ENCODE measurements at places on chromosomes 4 and X. TPM values are rescaled to one million over a fixed set of nuclear protein-coding genes. Genes with fewer than 3 reads are reported as not detected.

BST1 gene
- 3.9 TPM for polyA plus RNA-seq

HTN3 gene
- not detected for polyA plus RNA-seq

TMPRSS11D gene
- 0.19 TPM for polyA plus RNA-seq

TMPRSS11F gene
- 0.06 TPM for polyA plus RNA-seq

TMSB4X gene
- polyA plus RNA-seq = 904 TPM

SAGE1 gene
- not detected for polyA plus RNA-seq

KLF8 gene
- 4.7 TPM for polyA plus RNA-seq
